Stimulated activated CD8-positive, alpha-beta memory T cell treated with anti-CD3 and anti-CD28 coated beads, Interleukin-7, amount 100 ng/mL, for 1 hour (primary cell): ENCODE measurements at places on chromosomes 2 and 18.
A peak's percentile ranks its signal among the peaks of the same experiment; 100 is the strongest.

- DNase-seq = no peak
These were observed 282.8 kb upstream of the HS6ST1 start for GRCh38 chr2:128601298-128602037.

- no peak for DNase-seq
These were observed 246.9 kb downstream of the LDLRAD4 start for GRCh38 chr18:13465476-13465875.

DNA sequence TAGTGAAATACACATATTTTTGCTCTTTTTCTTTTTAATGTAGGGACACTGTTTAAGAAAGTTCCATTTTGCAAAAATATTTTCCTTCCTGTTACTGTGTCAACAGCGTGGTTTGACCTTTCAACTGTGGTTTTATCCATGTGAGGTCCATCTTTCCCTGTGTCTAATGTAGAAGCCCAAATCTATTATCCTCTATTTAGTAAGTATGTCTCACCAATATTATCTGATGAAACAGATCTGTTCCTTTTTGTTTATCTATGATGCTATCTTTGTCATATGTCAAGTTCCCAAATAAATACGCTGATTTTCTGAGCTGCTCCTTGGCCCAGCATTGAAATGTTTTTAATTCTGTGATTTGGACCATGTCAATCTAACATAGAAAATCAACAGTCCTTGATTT lies 3.5 kb upstream of the ARHGAP15 start:
- DNase-seq = no peak

DNA sequence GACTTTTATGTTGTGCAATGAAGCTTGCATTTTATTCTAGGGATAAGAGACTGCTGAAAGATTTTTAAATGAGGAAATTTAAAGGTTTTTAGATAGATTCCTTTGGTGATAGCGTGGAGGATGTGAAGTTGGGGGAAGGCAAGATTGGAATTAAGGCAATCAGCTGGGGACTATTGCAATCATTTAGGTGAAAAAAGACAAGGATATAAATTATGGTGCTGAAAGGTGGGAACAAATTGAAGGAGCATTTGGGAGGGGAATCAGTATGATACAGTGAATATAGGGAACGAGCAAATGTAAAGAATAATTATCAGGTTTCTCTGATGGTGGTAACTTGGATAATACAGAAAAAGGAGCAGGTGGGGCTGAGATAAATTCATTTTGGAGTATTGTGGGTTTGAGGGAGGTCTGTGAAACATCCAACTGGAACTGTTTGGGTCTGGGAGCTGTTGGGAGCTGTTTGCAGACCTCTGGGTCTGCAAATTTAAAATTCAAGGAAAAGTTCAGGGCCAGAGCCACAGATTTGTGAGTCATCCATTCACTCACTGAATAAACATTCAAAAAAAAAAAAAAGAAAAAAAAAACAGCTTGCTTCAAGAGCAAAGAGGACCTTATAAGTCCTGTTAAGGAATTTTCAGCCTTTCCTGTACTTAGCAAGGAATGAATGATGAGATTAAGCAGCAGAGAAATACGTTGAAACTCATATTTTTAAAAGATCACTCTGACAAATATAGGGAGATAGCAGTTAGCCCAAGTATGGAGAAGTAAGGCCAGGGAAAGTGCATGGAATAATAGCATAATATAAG lies 257.5 kb upstream of the FN1 start:
- DNase-seq = no peak

GRCh38 chr2:26692279-26692896 lies at the start of gene KCNK3:
TSS of gene KCNK3 (plus strand) at chr2:26692722. CDS start at chr2:26692876, 154 bp downstream.
- peak; percentile 7 for DNase-seq

DNA sequence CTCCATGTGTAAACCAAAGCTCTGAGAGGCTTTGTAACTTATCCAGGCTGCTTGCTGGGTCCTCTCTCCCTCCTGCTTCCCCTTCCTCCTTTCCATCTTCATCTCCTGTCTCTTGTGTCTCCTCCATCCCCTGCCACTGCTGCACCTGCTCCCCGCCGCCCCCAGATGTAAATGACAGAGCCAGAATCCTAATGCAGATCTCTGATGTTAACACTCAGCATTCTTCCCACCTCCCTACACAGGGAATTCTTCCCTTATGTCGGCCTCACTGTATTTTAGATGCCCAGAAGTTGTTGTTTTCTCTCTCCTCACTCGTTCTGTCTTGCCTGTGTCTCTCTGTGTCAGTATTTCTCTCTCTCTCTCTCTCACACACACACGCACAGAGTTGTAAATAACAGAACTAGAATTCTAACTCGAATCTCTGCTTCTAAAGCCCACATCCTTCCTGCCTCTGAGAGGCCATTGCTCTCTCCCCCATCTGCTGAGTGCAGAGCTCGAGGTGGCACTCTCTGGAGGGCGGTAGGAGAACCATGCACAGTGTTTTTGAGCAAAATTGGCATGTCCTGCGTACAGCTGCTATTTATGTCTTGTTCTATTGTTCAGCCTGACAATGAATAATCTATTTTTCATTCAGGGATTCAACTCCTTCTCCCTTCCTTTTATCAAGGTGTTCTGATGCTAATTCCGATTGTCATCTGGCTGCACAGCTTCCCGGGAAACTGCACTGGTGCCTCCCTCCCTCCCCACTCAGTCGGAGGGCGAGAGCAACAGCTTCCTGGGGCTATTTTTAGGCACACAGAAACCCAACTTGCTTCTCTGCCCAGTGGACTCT lies 219.9 kb downstream of the SH3RF3 start:
- DNase-seq = peak; percentile 16

GRCh38 chr18:26473672-26474071 lies 74.7 kb downstream of the KCTD1 start:
- no peak for DNase-seq

- DNase-seq = no peak
These were observed 59.0 kb downstream of the TACR1 start for GRCh38 chr2:75140288-75140687.

GRCh38 chr18:76943542-76944339 lies 121.4 kb downstream of the ZNF236 start:
- DNase-seq = no peak

GRCh38 chr18:28409811-28410210 lies 232.9 kb upstream of the CDH2 start:
- no peak for DNase-seq

DNA sequence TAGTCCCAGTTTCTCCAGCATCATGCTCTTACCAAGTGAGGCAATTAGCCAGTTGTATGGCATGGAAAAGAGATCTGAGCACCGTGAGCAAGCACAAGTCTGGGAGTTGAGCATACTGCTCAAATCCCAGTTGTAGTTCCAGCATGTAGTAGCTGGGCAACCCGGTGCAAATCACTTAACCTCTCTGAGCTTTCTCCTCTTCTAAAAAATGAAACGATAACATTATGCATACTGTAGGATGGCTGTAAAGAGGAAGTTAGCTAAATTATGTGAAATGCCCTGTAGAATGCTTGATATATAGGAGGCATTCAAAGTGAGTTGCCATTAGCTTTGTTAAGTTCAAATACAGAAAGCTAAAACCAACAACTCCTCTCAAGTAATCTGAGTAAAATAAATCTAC lies 164.0 kb upstream of the ZEB2 start:
- no peak for DNase-seq

DNA sequence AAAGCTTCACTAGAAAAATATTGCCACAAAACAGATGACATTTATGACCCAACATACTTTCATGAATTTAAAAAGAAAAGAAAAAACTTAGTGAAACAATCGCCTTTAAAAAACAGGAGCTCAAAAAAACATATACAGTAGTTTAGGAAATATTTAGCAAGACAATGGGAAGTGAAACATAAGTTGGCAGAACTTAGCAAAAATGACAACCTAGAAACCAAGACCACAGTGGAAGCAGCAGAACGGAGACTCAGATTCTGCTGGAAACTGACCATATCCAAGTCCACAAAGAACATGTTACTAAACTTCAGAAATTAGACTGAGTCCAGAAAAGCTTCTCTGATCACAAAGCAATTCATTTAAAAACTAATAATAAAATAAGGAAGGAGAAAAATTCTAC lies 41.8 kb upstream of the CTAGE1 start:
- DNase-seq = no peak

DNA sequence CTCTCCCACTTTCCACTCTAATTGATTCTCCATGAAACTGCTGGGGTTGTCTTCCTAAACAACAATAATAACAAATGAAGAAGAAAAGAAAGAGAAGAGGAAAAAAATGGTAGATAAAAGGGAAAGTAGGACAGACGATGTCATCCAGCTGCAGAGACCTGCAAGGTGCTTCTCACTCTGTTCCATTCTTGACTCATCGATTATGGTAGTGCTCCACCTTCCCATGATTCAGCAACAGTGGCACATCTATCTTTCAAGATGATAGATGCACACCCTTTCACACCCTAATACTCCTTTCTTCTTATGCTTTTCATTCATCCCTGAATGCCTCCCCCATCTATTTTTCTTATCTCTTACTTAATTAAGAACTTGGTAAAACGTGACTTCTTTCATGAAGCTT lies 610.2 kb downstream of the NR4A2 start:
- no peak for DNase-seq
